ENCODE measurements at places on chromosomes 7 and 10. TPM values are rescaled to one million over a fixed set of nuclear protein-coding genes. Genes with fewer than 3 reads are reported as not detected.

DNA sequence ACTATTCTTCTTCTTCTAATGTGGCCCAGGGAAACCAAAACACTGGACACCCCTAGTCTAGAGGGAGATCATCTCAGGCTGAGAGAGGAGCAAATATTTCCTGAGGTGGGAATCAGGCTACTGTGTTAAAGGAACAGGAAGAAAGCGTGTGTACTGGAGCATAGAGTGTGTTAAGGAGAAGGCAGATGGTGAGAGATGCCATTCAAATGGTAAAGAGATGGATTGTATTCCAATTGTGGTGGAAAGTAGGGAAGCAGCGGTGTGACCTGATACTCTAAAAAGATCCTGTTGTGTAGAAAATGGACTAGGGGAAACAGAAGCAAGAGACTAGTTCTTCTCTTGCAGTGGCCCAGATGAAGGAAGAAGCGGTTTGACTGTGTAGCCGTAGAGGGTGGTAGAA is 31.2 kb downstream of the RAB18 start:
- no peak for DNase-seq

DNA sequence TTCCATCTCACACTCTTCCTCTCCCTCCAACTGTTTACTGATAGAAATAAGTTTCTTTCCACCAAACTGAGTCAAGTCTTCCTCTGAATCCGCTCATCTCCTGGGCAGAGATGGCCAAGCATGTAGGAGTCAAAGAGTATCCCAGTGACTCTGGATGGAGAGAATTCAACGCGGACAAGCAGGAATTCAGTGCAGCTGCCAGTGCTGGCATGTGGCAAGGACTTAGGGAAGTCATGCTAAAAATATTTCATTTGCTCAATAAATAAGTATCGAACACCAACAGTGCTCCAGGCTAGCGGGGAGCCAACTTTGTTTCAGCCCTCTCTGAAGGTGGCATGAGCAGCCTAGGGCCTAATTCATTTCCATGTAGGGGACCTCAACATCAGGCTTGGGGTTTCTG is 351.6 kb upstream of the ZMIZ1 start:
- DNase-seq: no peak

GRCh38 chr7:157233677-157234076 is 95.0 kb downstream of the UBE3C start:
- no peak for DNase-seq

DNA sequence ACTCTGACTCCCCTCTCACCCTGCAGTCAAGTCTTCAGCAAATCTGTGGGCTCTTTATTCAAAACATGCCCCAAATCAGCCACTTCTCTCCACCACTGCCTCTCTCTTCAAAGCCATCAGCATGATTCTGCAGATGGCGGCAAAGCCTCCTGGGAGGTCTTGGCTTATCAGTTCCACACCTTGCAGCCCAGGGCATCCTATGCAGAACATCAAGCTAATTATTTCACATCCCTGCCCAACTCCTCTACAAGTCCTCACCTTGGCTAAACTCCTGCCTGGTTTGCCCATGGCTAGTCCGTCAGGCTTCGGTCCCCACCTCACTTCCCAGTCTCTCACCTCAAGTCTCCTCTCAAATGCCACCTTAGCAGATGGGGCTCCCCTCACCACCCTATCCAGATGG is 70.2 kb downstream of the PIP4K2A start:
- DNase-seq: no peak

Gene LIPM
- not detected for total RNA-seq

- DNase-seq: no peak
These were observed 133.5 kb upstream of the FEZF1 start for GRCh38 chr7:122438006-122438405.

DNA sequence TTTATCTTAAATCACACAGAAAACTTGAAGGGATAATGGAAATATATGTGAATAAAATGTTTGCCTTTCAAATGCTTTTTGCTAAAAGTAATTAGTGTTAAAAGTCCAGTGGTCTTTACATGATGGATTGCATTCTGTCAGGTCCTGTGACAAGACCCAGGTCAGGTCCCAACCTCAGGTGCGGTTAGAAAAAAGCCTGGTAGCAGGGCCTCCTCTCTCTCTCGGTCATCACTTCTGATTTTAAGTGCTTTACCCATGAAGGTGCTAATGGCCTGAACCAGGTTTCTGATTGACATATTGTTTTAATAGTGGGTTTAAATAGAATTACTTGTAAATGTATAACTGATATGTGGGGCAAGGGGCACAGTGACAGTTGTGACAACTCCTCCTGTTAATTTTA is 736.3 kb downstream of the POM121L12 start:
- no peak for DNase-seq

Data from activated naive CD8-positive, alpha-beta T cell treated with anti-CD3 and anti-CD28 coated beads, Interleukin-2, amount 10 ng/mL, durations not matched to agents 7 days and 5 days (primary cell).